D341Med (cell line): ENCODE measurements at places on chromosomes 1 and 21.

GRCh38 chr1:212042436-212042835 lies 6.9 kb downstream of the DTL start:
- no peak for DNase-seq

GRCh38 chr1:180640531-180640949 lies 8.7 kb downstream of the XPR1 start:
- no peak for DNase-seq

DNA sequence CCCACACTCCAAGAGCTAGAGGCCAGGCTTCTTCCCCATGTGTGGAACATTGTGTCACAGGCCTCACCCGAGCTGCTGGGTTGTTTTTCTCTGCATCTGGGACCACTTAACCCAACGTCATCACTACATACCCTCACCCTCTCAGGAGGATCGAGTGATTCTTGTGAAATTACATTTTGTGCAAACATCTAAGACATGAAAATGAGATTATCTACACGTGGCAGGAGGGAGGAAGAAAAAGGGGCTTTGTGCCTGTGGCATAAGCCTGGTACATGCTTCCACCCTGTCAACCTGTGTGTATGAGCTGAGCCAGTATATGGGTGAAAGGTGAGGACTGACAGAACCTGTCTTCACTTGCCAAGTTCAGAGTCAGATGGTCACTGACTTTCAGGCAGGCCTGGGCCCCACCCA lies 1.6 kb downstream of the CPT2 start:
- DNase-seq, result no peak

- no peak for DNase-seq
These were observed 45.3 kb downstream of the ITSN1 start for GRCh38 chr21:33687634-33688033.

DNA sequence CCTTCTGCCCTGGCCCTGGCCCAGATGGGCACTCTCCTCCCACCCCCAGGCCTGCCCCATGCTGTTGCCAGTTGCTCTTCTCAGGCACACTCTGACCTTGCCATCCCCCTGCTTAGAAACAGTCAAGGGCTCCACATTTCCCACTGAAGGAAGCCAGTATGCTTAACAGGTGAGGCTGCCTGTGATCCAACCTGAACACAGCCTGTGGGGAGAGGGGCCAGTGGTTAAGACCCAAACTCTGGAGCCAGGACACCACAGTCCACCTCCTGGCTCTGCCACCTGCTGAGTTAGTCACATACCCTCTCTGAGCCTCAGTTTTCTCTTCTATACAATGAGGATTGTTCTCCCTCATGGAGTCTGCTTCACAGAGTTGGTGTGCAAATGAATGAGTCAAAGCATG lies 526.9 kb downstream of the MATN1 start:
- DNase-seq, result no peak

- DNase-seq, result no peak
These were observed 11.6 kb upstream of the NCMAP start for GRCh38 chr1:24544239-24544638.

DNA sequence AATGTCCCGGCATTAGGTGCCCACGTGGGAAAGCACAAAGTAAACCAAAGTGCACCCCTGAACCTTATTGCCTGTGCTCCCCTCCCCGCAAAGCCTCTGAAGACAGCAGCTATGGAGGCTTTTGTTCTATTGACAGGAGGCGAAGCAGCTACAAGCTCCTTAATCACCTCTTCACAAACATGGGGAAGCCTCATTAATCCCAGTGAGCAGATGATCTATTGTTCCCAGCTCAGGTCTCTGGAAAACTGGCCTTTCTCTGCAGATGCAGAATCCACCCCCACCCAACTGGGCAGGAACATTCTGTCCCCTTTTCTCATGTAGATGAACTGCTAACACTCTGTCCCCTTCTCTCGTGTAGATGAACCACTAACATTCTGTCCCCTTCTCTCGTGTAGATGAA lies 190.5 kb upstream of the CSF3R start:
- DNase-seq, result peak; percentile 63

GRCh38 chr1:85865213-85865612 lies 157.0 kb upstream of the ZNHIT6 start:
- DNase-seq, result no peak

- DNase-seq, result no peak
These were observed 30.3 kb upstream of the PPP2R5A start for GRCh38 chr1:212254853-212255363.

DNA sequence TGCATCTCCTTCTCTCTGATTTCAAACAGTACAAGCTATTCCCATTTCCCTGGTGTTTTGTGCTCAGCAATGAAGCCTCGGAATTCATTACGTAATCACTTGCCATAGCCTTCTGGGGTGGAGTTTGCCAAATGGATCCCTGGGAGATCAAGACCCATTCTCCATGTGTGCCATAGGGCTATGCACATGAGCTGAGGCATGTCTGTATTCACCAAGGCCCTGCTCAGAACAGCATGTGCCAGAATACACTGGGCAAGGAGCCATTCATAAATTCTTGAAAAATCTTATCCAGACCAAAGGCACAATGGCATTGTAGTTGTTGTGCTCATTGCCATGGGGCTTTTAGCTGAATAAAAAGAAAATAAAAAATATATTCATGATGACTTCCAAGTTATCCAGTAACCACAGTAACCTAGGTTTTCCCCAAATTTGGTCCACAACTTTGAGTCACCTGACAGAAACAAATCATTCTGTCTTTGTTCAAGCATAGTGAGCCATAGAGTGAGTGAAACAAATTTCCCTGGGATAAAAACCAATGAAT lies 53.0 kb downstream of the CRB1 start:
- DNase-seq, result no peak

GRCh38 chr1:82540006-82540405 lies 739.3 kb downstream of the ADGRL2 start:
- no peak for DNase-seq
